ENCODE measurements at places on chromosomes 3 and 15.

GRCh38 chr3:142275856-142276255 is 50.5 kb upstream of the GK5 start:
- no peak for DNase-seq

DNA sequence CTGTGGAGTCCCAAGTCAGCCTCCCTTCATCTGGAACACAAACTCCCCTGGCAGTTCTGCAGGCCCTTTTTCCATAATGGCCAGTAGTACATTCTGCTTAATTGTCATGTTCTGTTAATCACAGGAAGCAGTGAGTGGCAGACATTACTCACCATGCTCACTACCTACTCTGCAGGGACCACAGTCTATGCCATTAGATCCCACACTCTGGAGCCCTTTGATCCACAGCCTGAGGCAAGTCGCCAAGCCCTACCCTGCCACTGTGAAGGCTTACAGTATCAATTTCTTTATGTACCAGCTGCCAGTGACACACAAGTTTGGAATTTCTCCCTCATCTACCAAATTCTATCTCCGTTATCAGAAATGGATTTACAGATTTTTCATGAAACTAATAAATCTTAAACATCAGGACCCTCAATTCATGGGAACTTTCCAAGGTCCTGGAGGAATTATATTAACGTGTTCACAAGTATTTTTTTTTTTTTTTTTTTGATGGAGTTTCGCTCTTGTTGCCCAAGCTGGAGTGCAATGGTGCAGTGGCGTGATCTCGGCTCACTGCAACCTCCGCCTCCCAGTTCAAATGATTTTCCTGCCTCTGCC is 20.6 kb upstream of the WWTR1 start:
- no peak for DNase-seq

DNA sequence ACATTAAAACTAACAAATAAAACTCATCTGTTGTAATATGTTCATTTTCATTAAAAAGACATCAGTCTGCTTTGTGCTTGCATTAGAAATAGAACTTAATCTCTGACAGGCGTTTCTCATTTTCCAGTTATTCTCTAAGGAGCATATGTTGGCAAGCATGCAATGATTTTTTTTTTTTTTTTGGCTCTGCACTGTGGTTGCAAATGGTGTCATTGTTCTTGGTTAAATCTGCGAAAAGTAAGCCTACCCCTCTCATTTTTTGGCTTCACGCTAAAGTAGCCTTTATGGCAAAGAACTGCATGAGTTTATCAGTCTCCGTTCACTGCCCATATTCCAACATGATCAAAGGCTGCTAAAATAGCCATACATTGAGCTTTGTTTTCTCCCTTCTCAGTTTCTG is 403.2 kb downstream of the MECOM start:
- DNase-seq, result peak; percentile 73

DNA sequence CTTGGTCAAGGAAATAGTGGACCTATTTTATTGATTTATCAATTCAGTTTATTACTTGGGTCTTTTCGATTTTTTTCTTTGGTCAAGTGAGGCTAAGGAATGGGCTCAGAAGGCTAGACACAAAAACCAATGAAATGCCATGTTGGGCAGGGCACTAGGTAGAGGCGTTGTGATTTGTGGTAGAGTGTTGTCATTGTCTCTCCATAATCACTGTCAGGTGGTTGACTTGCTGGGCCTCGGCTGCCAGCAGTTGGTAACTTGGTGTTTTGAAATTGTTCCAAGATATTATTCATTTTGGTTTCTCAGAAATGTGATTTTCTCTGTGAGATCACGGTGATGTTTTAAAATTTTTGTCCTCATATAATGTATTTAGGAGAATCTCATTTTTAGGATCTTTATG is 173.6 kb downstream of the KLHL25 start:
- no peak for DNase-seq

DNA sequence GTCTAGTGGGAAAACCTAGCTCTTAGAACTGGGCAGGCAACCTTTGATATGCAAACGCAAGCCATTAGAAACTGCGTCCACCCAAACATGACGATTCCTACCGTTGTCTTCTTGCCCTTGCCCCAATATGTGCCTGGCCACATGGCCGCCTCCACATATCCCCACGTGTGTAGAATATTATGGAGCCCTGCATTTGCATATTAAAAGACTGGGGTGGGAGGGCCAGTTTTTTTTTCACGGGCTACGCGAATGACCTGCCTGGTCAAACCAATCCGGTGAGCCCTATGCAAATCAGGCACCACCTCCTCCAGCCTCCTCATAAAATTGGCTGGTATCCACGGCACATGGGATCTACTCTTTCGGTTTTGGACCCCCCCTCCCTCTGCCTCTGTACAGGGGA is 381.0 kb upstream of the RGMA start:
- DNase-seq, result no peak

GRCh38 chr15:42119446-42119760 is 25.0 kb upstream of the PLA2G4D start:
- peak; percentile 23 for DNase-seq

GRCh38 chr3:149390294-149390693 is 12.8 kb upstream of the TM4SF1 start:
- DNase-seq, result no peak

DNA sequence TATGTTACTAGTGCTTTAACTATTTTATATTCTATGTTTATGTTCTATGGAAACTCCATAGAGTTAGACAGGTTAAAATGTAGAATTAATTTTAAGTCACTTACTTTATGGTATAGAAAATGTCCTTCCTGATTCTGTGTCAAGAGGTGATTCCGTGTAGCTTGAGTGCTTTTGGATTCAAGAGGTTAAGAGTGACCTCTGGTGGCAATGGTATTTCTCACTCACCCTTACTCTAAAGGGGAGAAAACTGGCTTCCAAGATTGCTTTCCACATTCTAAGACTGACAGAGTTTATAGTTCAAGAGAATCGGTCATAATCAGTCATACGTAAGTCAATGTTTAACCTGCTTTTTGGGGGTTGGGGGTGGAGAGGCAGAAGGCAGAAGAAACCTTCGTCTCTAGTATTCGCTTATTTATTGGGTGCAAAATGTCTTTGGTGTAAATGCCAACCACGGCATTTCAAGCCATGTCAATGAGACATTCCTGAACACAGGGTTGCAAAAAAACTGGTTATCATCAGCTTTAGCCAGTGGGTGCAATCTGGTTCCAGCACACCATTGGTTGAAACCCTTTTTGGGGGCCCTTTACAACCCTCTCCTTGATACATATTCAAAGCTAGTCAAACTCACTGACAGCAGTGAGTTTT is 92.0 kb upstream of the VGLL3 start:
- peak; percentile 17 for DNase-seq

Measured in NCI-H1092 treated with DMSO at 0.1 percent for 48 hours (cell line).